ENCODE measurements at places on chromosomes 6 and 20.

GRCh38 chr6:19394051-19394450 lies 443.1 kb upstream of the ID4 start:
- DNase-seq = no peak

GRCh38 chr6:21228876-21229460 lies 364.6 kb upstream of the SOX4 start:
- no peak for DNase-seq

DNA sequence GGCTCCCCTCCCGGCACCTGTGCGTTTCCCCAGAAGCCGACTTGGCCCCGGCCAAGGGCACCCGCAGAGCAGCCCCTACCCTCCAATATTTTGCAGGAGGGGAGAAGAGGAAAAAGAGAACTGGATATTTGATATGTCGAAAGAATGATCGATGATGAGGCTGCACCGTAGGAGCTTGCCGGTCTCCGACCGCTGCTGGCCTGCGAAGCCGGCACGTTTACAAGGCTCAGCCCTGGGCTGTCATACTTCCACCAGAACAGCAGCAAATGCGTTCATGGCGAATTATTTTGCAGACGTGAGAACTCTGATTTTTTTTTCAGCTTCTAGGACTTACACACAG lies 296.7 kb downstream of the TFAP2C start:
- no peak for DNase-seq

- DNase-seq = no peak
Measured at GRCh38 chr6:75794351-75794846, 45.4 kb downstream of the MYO6 start.

GRCh38 chr6:155530219-155530834 lies 74.7 kb upstream of the NOX3 start:
- DNase-seq = peak; percentile 73

- no peak for DNase-seq
Measured at GRCh38 chr20:63268256-63268655, 4.4 kb upstream of the ARFGAP1 start.

GRCh38 chr6:39493777-39494176 lies 171.3 kb upstream of the KCNK16 start:
- DNase-seq = no peak

DNA sequence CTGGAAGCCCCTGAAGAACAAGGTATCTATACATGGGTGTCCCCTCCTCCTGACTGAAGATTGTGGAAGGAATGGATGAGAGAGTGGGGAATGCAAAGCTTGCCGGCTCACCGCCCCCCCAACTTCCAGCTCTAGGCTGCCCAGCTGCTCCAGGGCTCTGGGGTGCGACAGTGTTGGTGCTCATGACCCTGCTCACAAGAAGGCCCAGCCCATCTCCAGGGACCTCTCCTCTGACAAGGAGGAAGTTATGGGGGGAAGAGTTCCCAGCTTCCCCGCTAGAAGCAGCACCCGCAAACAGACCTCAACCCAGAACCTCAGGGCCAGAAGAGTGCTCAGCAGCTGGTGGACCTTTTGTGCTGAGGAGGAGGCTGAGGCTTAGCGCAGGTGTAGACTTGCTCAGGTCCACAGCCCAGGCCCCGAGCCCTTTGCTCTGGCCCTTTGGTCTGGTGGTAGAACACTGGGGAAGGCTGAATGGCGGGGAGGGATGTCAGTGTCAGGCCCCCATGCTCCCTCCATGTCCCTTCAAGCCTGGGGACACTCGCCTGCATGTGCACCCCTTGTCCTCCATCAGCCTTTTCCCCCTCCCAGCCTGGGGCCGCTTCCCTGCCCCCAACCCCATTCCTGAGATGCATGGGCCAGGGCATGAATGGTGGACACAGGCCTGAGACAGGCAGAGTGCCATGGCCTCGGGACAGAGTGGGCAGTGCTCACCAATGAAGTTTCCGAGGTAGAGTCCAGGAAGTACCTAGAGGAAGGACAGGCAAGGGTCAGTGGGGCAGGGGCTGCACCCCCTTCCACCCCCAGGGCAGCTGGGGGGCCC lies 1.3 kb downstream of the DUSP15 start:
- no peak for DNase-seq

GRCh38 chr6:37725957-37726356 lies 28.3 kb upstream of the MDGA1 start:
- DNase-seq = no peak

DNA sequence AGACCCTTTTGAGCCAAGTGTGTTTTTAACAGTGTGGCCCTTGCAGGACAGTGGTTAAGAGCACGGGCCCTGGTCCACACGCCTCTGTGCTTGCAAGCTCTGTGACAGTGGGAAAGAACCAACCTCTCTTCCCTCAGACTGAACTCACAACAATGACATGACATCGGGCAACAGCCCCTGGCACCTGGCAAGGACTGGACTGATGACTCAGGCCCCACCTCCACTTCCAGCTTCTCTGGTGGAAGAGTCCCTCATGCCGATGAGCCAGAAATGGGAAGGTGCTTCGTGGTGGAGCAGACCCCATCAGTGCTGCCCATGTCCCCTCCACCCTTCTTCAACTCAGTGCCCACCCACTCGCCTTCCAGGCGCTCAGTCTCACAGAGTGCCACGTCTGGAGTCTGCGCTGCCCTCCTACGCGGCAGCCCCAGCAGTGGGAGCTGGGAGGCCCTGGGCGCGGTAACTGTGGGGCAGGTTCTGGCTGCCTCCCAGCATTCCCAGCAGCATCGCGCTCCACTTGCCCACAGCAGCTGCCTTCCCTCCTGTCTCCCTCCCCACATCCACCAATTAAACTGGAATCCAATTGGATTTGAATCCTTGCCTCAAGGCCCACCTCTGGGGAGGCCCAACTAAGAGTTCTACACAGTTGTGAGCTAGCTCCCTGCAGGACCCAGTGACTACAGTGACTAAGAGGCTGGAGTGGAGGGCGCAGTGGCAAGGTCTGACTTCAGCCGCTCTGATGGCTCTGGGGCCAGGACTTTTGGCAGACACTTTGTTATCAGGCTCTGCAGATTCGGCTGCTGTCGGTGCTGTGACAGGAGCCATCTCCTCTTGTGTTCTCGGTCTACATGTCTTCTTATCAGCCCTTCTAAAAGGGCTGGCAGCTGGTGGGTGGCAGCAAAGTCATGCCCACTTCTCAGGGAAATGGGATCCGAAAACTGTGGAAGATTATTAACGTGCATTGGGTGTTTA lies 156.8 kb upstream of the MLN start:
- no peak for DNase-seq

Measured in Karpas-422 (cell line).